CD4-positive, alpha-beta memory T cell (primary cell): ENCODE measurements at places on chromosomes 6 and 20. TPM values are rescaled to one million over a fixed set of nuclear protein-coding genes. Genes with fewer than 3 reads are reported as not detected.
A peak's percentile ranks its signal among the peaks of the same experiment; 100 is the strongest.

Gene APOM
- 1.5 TPM for total RNA-seq

DNA sequence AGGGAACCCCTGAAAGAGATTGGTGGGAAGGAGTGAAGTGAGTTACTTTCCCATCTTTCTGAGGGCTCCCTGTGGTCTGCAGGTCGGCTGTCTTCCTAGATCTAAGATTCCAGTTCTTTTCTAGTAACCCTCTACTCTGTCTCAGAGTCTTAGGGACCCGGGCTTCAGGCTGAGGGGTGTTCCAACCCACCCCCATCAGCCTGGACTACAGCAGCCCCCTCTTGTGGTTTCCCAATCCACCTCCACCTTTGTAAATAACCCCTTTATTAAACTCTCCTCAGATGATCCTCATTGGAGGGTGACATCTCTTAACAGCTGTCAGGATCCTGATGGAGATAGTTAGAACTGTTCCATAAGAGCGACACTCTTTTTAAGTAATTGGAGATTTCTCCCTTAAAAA, 300.4 kb downstream of the LRFN2 start:
- H3K4me1 ChIP-seq = no peaks in the 10 kb centered on the region
- no peaks in the 10 kb centered on the region for H3K36me3 ChIP-seq
- H3K27ac ChIP-seq = no peak overlapping the region
- no peaks in the 10 kb centered on the region for H3K27me3 ChIP-seq

DNA sequence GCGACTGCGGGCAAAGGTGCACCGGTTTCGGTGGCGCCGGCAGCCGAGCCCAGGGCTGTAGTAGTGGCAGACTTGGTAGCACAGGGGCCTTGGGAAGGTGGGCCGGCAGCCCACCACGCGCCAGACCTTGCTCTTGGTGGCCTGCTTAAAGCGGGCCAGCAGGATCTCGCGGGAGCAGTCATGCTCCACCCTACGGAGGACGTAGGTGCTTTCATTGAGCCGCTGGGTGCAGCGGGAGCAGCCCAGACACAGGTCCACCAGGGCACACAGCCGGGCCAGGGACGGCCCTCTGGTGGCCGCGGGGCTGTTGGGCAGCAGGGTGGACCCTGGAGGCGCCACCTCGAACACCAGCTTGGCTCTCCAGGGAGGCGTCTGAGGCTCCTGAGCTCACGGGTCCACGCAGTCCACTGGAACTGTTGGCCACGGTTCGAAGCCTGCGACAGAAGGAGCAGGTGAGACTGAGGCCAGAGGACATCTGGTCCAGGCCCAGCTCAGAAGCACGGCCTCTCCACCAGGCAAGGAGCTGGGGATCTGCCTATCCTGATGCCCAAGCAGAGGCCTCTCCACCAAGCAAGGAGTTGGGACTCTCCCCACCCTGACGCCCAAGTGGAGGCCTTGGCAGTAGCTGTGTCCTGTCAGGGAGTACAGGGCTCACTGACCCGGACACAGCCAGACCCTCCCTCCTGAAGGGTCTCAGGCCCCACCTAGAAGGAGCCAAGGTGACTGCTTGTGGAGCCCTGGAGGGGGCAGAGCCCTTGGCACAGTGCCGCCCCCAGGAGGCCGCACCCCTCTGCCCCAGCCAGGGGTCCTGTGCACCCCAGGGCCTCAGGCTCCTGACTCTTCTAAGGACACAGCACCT, 1.0 kb downstream of the HELZ2 start:
- H3K27ac ChIP-seq = peak overlapping the region; percentile 70
- H3K36me3 ChIP-seq = peaks cover 5% of the 10 kb centered on the region
- DNase-seq = no peak
- peak overlapping the region; percentile 84 for H3K4me3 ChIP-seq
- no peaks in the 10 kb centered on the region for H3K27me3 ChIP-seq

GRCh38 chr6:150788089-150788488, 77.4 kb upstream of the MTHFD1L start:
- H3K27ac ChIP-seq = no peak overlapping the region
- DNase-seq = no peak
- no peaks in the 10 kb centered on the region for H3K27me3 ChIP-seq
- no peaks in the 10 kb centered on the region for H3K36me3 ChIP-seq
- no peaks in the 10 kb centered on the region for H3K4me1 ChIP-seq
- no peak overlapping the region for H3K4me3 ChIP-seq
